ENCODE measurements at places on chromosomes 5 and 9.

DNA sequence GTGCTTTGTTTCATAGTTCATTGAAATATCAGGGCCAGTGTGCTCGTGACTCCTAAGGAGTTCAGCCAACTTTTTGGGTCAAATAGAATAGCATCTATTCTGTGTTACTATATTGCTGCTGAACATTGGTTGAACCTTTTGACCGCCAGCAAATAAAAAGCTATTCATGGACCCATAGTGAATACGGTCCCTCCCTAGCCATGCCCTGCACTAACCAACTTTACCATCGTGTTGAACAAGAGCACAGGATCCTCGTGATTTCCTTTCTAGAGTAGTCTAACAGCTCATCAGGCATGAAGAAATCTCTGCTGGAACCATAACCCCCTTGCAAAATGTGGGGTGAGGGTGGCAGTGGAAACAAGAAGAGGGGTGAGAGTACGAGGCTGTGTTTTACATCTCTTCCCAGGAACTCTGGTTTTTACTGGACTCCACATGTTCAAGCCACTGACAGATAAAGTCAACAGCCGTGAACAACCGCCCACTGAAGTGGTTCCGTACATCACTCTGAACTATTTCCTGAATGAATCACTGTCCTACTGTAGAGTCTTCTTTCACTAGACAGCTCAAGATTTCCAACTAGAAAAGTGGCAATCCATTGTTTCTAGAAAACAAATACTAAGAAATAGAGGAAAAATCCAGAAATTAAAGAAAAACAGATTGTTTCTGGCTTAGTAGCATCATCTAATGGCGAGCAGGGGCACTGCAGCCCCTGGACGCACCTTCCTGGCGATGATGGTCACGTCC is 70.1 kb upstream of the SPATA31E1 start:
- DNase-seq = no peak

DNA sequence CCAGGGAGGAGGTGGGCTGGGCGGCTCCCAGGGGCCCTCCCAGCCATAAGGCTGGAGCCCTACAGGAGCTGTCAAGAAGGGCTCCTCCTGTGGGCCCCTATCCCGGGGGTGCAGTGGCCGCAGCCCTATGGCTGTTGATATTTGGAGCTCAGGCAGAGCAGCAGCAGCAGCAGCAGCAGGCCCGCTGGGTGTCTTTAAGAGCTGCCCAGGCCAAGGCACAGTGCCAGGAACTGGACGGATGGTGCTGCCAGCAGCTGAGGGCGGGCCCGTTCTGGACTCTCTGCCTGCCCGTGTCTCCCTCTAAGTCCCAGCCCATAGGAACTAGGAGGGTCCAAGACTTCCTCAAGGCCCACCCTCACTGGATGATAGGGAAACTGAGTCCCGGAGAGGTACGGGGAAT is 3.6 kb downstream of the AK1 start:
- no peak for DNase-seq

DNA sequence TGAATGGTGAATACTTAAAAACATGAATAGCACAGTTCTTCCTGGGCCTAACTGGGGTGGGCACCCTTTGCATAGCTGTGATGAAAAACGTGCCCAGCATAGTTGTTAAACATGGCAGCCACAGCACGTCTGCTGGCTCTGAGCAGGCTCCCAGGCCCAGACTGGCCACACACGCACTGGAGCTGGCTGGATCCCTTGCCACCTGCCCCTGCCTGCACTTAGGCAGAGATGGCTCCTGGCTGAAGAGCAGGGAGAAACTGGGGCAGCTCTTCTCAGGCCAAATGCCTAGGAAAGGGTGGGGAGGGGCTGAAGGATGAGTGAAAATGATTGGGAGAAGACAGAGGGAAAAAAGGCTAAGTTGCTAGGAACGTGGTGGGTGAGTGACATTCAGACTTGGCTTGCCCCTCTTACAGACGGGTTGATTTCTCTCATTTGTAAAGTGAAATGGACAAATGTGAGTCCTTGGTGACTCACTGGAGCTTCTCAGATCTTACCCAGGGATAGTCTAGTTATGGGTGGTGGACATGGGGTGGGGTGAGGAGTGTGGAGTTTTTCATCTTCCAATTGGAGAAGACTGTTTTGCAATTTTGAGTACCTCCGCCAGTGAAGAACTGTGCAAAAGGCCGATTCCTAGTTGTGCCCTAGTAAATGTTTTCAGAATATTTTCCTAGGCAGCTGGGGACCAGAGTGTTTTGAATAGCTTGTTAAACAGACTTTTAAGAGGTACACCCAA is 42.4 kb downstream of the TRIO start:
- peak; percentile 21 for DNase-seq

GRCh38 chr5:1648806-1649205 is 125.0 kb upstream of the LPCAT1 start:
- no peak for DNase-seq

GRCh38 chr5:126188804-126189203 is 234.4 kb upstream of the GRAMD2B start:
- no peak for DNase-seq

GRCh38 chr9:114503009-114503408 is 2.3 kb downstream of the WHRN start:
- no peak for DNase-seq

DNA sequence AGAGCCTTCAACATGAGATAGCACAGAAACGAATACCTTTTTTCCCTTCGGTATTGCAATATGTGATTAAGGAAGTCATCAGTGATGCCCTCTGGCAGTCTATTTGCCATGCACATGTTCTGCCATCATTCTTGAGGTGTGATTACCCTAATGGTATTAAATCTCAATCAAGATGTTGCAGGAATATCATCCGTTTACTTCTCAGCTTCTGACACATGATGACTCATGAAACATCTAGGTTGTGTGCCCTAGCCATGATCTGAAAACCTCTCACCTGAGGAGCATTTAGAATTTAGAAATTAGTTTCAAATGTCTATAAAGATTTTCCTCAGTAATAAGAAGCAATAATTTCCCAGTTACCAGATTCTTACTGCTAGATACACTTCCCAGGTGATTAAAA is 209.1 kb downstream of the ADGRV1 start:
- no peak for DNase-seq

- no peak for DNase-seq
Measured at GRCh38 chr5:172142709-172143215, 45.3 kb downstream of the STK10 start.

DNA sequence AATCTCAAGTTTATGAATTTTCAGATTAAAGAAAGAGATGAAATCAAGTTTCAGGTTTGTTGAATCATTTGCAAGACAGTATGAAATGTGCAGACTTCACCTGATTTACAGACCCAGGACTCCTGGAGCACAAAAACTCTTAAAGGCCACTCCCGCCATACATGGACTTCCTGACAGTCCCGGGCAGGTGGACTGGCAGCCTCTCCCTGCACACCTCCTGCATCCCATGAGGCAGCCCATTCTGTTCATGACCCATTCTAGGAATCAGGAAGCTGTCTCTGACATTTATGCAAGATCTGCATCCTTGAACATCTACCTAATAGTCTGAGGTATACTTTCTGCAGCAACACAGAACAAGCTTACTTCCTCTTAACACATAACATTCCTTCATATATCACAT is 5.9 kb downstream of the DDX31 start:
- DNase-seq = no peak

- no peak for DNase-seq
Measured at GRCh38 chr9:211557-211956, 3.1 kb upstream of the DOCK8 start.

GRCh38 chr5:101782352-101783103 is 513.6 kb downstream of the SLCO4C1 start:
- DNase-seq = no peak

DNA sequence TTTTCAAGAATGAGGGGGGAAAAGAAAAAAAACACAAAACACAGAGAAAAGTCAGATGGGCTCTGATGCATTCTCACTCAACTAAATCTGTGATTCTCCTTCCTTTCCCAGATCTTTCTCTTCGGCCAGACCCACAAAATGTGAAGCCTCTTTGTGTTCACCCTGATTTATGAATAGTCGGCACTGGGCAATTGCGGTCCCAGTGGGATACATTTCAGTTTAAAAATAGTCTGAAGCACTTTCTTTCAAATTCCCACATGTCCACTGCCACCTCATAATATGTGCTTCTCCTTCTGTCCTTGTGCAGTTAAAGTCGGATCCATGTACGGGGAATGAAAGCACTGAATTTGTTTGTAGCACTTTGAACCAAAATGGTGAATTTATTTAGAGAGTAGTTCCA is 995.4 kb upstream of the WWC1 start:
- DNase-seq = no peak

DNA sequence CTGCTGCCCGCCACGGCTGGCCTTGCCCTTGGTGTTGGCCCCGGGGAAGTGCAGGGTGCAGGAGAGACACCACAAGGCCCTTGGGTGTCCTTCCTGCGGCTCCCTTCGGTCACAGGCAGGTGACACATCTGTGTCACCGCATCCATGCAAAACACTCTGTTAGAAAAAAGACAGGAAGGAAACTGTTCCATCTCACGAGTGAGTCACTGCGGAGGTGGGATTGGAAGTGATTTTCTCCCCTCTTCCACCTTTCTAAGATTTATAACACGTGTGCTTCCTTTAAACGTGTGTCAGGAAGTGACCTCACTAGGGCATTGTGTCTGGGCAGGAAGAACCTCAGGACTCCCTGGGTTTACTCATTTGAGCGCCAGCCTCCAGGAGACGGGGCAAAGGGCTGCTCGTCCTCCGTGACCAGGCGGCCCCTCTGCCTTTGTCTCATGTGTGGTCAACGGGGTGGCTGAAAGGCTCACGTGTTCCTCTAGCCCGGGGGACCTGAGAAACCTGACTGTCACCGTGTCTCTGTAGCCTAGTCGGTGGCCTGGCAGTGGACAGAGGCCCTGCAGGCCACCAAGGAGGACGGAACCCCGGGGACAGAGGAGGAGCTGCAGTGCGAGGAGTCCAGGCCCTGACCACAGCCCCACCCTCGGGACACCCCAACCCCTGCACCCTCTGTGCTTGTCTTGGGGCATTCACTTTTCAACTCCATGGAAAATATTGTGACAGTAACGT is 4.9 kb upstream of the LCN1 start:
- DNase-seq = no peak

GRCh38 chr5:176959051-176959450 is 47.5 kb downstream of the UIMC1 start:
- no peak for DNase-seq

DNA sequence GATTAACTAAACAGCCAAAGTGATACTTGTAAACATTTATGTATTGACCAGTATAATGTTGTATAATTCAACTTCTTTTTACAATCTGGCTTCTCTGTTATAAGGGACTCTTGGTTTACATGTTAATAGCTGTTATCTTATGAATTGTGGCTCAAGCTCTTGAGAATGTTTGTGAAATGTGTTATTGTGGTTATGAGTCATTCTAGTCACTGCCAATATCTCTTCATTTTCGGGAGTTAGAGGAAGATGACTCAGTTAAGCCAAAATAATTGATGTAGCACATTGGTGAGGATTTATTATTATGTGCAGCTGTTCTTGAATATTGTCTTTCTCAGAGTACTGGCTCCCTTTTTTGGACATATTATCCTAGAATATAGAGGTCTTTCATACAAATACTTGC is 655.2 kb upstream of the RIOK2 start:
- DNase-seq = no peak

DNA sequence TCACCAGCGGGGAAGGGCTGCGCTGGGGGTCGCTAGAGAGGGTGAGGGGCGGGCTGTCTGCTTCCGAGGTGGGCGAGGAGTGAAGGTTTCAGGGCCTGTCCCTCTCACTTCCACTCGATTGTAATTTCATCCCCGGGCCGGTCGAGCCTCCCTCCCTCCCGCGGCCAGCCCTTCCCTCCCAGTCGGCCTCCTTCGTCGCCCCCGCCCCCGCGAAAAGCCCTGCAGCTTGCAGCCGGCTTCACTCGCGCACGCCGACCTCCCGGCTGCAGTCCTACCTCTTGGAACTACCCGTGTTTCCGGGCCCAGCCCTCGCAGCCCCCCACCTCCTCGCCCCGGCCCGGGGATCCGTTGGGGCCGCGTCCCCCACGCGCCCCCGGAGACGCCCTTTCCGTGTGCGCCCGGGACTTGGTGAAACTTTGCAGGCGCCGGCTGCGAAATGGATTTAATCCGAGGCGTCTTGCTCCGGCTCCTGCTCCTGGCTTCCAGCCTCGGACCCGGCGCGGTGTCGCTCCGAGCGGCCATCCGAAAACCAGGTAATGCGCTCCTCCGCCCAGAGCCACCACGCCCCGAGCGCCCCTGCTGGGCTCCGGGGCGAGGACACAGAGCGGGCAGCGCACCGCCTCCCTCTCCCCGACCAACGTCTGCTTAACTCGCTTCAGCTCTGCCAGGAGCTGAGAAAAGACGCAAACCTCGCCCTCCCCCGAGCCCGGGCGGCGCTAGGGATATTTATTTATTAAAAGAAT is at the start of gene EGFLAM:
Gene EGFLAM (plus strand): TSS at position 241 of the 743 bp plus-strand sequence. CDS start 196 bp downstream, at position 437.
- no peak for DNase-seq

GRCh38 chr9:93459432-93459847 is 6.1 kb upstream of the FAM120AOS start:
- no peak for DNase-seq

DNA sequence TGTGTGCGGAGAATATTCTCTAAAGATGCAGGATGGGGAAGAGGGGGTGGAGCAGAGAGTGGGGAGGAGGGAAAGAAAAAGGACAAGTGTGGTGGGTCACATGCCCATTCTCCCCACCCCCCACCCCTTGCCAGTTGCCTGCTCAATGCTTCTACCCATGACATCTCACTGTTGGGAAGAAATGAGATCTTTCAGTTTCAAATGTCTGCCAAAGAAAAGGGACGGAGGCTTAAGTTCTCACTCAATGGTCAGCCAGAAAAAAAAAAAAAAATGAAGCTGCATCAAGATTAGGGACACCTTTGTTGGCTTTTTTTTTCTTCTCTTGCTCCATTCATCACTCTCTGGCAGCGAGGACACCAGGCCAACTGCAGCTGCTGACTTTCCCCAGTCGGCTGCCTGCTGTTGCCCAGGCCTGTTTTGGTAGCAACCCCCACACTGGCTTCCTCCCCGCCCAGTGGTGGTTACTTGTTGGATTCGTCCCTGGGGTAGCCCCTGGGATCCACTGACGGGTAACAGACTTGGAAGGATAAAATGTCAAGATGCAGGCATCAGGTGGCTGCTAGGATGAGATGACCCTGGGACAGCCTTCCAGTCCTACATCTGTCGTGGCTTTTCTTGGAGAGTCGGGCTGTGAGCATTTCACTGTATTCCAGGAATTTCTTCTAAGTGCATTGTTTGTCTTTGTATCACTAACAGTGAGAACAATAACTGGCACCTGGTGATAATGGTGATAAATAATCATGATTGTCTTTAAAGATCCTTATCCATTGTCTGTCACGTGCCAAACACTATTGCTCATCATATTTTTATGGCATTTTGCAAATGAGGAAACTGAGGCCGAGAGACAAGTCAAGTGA is 9.1 kb downstream of the WWC1 start:
- DNase-seq = no peak

DNA sequence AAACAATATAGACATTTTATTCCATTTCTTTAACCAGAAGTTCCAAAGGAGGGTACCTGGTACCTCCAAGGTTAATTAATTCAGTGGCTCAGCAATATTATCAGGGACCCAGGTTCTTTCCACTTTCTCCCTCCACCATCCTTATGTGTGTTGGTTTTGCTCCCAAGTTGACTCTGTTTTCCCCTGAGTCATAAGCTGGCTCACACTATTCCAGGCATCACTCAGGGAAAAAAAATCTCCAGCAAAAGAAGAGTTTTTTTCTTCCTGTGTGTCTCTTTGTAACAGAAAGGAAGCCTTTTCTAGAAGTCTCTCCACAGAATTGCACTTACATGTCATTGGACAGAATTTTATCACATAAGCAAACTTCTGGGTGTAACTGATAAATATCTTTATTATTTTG is 31.2 kb upstream of the GALNT10 start:
- no peak for DNase-seq

- DNase-seq = peak; percentile 41
Measured at GRCh38 chr5:5492087-5492933, 69.8 kb downstream of the ICE1 start.
